ENCODE measurements at places on chromosomes 3 and 15.

DNA sequence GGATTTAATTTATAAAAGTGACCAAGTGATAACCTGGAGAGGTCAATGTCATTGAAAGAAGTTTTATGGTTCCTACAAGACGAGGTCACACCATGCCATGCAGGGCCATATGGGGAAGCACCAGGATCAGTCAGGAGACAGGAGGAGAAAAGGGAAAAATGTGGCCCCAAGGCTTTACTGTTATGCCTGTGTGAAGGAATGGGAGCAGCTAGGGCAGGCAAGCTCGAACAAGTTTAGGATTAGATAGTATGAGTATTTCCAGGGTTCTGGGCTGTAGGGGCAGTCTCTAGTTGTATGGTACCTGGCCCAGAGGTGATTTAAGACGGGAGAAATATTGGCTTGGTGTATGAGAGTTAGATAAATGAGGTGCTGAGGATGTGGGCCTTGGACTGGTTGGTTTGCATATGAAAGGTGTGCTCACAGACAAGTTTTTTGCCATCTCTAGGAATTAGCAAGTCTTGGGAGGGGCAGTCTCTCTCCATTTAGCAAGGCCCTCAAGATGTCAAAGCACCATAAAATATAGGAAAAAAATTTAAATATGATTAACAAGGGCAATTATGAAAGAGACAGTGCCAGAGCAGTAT, 36.3 kb upstream of the DCLK3 start:
- DNase-seq: no peak

DNA sequence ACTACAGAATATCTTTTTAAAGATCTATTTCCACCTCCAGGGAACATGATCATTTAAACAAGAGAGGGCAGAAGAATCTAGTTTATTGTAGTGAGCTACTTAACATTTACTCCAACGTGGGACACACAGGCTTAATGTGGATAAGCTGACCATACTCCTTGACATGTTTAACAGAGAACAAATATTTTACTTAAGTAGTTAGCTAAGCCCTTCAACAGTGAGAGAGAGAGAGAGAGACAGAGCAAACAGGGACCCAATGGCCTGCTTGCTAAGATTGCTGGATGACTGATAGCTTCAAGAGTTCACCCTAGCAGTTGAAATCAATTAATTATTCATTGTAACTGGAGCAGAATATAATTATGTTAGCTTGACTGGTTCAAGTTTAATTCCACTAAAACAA, 158.6 kb downstream of the ADAM10 start:
- DNase-seq: no peak

GRCh38 chr3:115651599-115651998, 28.3 kb downstream of the GAP43 start:
- no peak for DNase-seq

DNA sequence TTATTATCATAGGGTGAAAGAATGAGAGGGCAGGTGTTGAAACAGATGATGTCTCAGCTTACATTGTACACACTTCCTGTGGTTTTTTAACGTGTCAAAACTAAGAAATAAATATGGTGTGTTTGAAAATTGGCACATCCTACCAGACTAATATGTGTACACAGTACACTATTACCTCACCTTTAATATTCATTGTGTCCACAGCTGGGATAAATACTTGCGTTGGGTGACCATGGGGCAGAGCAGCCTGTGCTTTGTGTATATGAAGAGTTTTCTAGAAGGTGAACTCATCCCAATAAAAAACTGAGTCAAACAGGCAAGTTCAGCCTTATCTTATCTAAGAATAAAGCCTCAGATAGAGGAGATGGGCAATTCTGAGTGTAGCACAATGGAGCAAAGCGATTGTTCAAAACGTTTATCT, 17.3 kb downstream of the SUCNR1 start:
- no peak for DNase-seq

GRCh38 chr3:58531956-58532355, 5.0 kb downstream of the ACOX2 start:
- no peak for DNase-seq

- DNase-seq: no peak
Measured at GRCh38 chr3:143529018-143529478, 319.2 kb downstream of the SLC9A9 start.

GRCh38 chr3:25532431-25533162, 104.5 kb downstream of the RARB start:
- no peak for DNase-seq

DNA sequence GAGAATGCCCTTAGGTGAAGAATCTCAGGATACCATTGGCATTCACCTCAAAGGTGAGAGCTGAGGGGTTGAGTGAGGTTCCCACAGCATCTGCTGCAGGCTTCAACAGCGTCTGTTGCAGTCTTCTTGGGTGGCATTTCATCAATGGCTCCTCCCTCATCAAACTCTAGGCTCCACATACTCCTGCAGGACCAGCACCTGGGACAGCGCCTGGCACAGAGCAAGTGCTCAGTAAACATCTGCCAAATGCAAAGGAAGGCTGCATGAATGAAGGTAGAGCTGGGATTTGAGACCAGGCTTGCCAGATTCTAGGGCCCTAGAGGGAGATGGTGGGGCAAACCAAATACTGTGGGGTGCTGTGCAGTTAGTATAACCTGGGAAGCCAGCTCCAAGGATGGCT, 9.6 kb downstream of the TRH start:
- DNase-seq: no peak

DNA sequence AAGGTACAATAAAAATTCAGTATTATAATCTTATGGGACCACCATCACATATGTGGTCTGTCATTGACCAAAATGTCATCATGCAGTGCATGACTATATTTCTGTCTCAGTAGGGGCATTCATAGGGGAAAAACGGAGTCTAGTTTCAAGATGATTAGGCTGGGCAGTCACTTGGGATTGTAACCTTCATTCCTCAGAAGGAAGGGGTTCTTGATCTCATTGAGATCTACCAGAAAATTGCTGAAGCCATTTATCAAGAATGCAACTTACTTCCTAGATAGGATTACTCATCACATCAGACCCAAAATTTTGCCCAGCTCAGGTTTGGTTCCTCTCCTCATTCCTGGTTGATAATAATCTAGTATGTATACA, 37.3 kb downstream of the BTD start:
- DNase-seq: no peak

All from dorsolateral prefrontal cortex (tissue), 122 donors.